ENCODE measurements at places on chromosomes 1 and 21.

DNA sequence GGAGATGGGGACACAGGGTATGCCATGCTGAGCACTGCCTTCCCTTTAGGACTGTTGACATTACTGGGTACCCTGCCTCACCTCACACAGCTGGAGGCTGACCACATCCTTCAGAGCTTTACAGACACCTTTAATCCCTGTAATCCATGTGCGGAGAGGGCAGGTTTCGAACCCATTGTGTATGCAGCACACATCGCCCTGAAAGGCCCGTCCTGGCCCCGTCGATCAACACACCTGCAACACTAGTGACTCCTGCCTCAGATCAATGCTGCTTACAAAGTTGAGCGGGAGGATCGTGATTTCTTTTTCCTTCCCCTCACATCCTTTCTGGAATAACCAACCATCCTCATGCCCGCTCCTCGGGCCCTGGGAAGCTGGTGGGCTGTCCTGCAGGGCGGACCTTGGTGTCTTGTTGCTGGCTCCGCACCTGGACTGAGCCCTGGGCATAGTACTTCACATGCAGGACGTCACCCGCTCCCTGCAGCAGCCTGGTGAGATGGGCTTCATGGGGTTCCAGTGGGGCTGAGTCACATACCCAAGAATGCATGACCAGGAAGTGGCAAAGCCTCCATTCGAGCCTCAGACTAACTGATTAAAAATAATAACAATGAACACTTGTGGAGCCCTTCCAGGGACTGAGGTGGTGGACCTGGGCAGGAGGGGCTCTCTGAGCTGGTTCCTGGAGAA is 403.6 kb downstream of the PTPRU start:
- DNase-seq = no peak

DNA sequence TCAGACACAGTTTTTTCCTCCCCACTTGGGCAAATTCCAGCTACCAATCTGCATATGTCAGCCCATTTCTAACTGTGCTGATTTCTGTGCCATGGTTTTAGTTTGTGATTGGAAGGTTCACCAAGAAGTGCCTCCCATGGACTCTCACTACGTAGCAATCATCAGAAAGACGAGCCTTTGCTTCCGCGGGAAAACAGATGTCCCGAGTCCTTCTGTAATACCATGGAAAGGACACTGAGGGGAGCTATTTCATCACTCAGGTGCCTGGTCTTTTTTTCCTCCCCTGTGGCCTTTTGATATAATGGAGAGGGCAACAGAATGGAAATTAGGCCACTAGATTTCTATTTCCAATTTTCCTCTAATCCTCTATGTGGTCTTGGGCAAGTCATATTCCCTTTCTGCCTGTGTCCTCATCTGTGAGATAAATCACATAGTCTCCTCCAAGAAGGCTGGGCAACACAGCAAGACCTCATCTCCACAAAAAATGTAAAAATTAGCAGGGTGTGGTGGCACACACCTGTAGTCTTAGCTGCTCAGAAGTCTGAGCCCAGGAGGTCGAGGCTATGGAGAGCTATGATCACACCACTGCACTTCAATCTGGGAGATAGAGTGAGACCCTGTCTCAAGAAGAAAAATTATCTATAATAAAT is 24.8 kb downstream of the LEMD1 start:
- DNase-seq = no peak

- DNase-seq = peak; percentile 10
Observed at GRCh38 chr1:113811156-113811887, 954 bp downstream of the RSBN1 start.

- no peak for DNase-seq
Observed at GRCh38 chr1:228219245-228219961, 11.6 kb downstream of the OBSCN start.

DNA sequence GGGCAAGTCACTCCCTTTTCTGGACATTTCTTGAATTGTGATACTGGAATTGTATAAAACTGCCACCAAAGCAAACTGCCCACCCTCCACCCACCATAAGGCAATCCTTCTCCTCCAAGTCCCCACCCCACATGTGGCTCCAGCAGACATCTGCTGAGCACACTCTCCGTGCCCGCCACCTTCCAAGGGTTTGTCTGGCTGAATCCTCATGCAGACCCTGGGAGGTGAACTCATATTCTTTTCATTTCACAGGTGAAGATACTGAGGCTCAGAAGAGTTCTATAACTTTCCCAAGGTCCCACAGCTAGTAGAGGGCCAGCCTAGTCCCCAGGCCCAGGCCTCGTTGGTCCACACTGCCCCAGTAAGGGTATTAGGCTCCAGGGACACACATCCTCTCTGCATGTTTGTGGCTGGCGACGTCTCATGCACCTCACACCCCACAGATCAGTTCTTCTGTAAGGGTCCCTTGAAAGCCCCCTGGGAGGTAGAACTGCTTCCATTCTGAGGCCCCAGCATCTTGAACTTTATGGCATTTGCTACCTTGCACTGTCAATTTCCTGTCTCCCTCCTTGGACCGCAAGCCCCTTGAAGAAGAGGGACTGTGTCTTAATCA is 14.1 kb downstream of the CNTN2 start:
- no peak for DNase-seq

- no peak for DNase-seq
Observed at GRCh38 chr1:74486036-74486435, 26.4 kb downstream of the LRRC53 start.

GRCh38 chr1:234777856-234778220 is 167.9 kb upstream of the IRF2BP2 start:
- no peak for DNase-seq

- DNase-seq = no peak
Observed at GRCh38 chr1:211529453-211529852, 37.5 kb upstream of the RD3 start.

DNA sequence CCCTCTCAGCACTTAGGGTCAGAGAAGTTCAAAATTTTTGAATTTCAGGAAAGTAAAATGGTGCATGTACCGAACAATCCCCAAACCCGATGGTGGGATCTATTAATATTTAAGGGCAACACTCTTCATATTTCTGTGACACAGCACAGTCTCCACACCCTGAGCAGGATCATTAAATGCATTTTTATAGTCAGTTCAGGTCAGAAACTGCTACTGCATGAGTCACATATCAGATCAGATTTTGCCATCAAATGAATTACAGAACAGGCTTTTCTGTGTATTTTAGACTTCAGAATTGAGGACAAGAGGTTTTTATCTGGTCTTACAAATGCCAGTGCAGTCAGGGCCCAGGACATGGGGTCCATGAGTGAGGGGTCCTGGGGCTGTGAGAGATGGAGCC is 79.2 kb downstream of the RIPK4 start:
- no peak for DNase-seq

DNA sequence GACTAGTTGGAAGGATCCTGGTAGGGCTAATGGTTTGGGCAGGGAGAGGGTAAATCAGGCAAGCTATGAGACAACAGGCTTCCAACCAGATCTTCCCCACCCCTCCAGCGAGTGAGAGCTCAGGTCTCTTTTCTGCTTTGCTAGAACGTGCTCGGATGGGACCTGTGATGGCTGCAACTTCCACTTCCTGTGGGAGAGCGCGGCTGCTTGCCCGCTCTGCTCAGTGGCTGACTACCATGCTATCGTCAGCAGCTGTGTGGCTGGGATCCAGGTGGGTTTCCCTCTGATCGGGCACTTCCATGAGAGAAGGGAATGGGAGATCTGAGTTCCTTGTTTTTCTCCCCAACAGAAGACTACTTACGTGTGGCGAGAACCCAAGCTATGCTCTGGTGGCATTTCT is 14.0 kb upstream of the SARS1 start:
- DNase-seq = no peak

DNA sequence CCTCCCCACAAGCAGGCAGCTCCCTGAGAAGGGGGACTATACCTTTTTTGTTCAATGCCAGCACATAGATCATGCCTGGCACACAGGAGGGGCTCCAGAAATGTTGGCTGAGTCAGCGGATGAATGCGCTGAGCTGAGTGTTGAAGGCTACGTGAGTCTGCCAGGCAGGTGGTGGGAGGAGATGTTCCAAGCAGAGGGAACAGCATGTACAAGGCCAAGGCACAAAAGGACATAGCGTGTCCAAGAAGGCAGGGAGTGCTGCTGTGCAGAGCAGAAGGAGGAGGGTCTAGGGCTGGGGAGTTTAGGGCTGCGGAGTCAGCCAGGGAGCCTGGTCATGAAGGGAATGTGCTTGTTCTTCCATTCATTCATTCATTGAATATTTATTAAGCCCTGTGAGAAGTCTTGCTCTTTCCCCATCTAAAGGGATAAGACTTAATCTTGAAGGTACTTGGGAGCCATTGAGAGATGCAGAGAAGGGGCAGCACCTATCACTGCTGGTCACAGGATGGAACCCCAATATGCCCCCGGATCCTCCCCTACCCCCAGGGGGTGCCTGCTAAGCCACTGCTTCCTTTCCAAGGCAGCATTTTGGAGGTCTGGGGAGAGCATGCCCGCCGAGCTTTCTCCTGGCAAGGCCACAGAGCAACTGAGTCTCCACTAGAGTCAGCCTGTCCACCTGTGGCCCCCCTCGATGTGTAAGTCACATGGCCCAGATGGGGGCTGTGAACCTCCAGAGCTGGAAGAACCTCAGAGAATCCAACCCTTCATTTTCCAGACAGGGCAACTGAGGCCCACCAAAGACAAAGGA is 31.2 kb upstream of the LAPTM5 start:
- no peak for DNase-seq

- no peak for DNase-seq
Observed at GRCh38 chr1:227541129-227541528, 22.2 kb upstream of the ZNF678 start.

GRCh38 chr1:198238121-198238520 is 81.3 kb downstream of the NEK7 start:
- no peak for DNase-seq

GRCh38 chr1:181016563-181016962 is 6.1 kb downstream of the STX6 start:
- no peak for DNase-seq

DNA sequence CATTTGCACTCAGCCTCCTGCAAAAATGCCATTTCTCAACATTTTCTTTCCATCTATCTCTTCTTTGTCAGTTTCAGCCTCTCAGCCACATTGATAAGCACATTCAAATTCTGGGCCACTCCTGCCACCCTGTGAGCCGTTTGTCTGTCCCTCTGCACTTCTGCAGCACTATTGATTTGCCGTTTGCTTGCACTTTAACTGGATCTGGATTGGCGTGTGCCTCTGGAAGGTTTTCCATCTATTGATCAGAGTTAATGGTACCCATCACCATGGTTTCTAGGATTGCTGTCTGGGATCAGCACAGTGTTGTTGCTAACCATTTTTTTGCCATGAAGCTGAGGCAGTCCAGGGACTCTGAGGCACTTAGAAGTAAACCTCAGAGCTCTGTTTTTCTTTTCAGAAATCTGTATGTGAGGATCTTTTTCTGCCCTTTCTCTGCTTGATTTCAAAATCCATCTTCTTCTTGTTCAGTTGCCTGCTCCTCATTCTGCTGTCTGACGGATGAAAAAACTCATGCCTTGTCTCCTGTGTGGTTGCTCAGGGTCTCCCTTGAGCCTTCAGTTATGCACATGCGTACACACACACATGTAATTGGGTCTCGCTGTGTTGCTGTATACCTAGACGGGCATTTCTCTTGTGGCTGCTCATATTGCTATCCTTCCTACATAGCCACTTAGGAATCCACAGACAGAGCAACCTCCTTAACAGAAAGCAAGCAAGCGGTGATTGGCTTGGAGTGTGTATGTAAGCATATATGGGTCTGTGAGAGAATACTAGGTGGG is 67.9 kb downstream of the NOS1AP start:
- DNase-seq = no peak

- no peak for DNase-seq
Observed at GRCh38 chr1:218402786-218403120, 57.6 kb downstream of the TGFB2 start.

GRCh38 chr1:94434365-94435045 is 16.3 kb downstream of the ABCD3 start:
- no peak for DNase-seq

- DNase-seq = no peak
Observed at GRCh38 chr1:31238986-31239613, 587 bp downstream of the NKAIN1 start.

DNA sequence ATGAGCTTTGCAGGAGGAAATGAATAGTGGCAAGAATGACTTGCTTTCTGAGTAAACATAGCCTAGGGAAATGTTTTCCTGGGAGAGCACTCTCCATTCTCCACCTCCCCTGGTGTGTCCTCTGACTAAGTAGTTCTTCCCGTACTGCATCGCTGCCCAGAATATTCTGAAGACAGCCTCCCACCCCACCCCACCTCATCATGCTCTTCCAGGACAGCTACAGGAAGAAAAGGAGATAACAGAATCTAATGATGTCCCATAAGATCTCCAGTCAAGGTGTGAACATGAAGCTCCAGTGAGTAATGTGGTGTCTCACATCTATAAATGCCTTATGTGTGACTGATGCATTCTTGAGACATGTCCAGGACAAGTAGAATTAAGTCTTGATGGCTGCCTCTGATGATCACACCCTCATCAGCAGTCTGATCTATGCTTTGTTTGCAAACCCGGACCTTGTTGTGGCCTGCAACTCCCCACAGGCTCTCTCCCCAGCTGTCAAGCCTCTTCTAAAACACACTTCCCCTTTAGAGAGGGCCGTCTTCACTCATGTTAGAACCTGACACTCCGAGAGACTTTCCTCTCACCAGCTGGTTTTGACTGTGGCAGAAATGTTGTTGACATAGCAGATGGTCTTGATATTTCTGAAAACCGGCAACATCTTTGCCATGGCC is 183.0 kb downstream of the CYYR1 start:
- DNase-seq = no peak

GRCh38 chr1:203549309-203549708 is 55.4 kb downstream of the OPTC start:
- no peak for DNase-seq

DNA sequence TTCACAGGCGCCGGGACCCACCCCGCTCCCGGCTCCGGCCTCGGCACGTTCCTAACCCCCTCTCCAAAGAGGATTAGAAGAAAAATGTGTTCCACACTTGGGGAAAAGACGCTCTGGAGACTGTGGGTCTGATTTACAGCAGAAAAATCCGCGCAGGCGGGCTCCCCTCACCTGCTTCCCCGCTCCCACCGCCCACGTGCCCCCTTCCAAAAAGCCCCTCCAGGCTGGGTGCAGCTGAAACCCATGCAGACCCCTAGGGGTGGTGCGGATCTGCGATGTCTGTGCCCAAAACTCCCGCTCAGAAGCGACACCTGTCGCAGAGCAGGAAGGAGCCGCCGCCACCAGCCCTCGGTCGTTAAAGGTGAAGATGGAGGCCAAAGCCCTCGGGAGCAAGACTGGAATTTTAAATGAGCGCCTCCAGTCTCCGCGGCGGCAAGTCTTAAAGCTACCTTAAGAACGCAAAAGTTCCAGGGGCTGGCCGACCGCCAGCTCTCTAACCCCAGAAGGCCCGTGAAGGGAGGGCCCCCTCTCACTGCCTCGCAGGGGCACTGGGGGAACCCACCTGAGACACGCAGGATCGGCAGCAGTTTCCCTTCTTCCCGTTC is 688 bp upstream of the CHD5 start:
- DNase-seq = no peak

DNA sequence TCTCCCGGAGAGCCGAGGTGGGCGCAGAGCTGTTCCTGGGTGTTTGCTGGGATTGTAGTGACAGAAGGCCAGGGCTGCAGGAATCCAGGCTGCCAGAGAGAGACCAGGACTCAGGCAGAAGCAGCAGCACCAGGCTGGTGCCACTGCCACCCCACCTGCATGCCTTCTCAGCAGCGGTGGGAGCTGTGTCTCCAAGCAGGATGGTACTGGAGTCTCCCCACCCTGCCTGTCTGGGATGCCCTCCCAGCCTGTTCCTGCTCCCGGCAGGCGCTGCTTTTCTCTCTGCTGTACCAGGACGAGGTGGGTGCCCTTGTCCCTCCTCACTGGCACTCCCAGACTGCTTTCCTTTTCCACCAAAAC is 4.5 kb upstream of the HES4 start:
- no peak for DNase-seq

Data from stimulated activated CD4-positive, alpha-beta T cell treated with anti-CD3 and anti-CD28 coated beads, Interleukin-12 subunit alpha, Interleukin-12 subunit beta, amount 100 ng/mL, for 48 hours (primary cell).